Lung microvascular endothelial cell (primary cell): ENCODE measurements at places on chromosomes 7 and 10.

DNA sequence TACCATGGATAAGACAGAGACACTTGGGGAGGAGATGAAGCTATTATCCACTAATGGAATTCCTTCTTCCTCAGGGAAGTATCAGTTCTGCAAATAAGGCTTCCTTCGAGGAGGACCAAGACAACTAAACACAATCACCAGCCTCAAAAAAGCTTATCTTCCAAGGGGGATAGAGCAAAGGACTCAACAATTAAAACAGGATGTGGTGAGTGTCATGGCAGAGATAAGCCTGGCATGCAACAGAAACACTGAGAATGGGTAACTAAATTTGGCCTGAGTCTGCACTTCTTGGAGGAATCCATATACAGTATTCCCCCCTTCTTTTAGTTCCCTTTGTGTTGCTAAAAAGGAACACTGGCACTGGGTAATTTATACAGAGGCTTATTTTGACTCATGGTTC lies 1285.2 kb downstream of the GATA3 start:
- DNase-seq: no peak

DNA sequence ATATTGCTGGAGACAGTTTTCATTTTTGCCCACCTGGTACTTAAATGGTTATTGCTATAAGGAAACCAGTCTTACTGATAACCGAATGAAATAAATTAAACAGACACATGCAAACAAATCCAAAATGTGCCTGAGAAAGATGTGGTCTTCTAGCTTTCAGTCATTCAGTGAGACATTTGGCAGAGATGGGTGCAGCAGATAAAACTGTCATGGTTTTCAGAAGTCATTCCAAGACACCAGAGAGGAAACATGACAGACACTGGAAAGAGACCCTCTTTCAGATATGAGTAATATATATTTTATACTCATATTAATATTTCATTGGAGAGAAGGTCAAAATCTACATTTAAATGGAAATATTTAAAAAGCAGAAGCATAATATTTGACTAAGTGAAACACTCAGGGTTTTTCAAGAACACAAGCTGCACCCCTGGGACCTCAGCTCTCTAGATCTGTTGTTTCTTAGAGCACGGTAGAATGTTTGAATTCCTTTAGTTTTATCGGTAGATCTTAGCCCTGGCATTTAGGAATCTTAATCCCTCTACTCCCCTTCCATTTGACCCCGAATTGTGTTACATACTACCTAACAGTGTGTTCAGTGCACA lies 246.1 kb downstream of the AUTS2 start:
- no peak for DNase-seq

DNA sequence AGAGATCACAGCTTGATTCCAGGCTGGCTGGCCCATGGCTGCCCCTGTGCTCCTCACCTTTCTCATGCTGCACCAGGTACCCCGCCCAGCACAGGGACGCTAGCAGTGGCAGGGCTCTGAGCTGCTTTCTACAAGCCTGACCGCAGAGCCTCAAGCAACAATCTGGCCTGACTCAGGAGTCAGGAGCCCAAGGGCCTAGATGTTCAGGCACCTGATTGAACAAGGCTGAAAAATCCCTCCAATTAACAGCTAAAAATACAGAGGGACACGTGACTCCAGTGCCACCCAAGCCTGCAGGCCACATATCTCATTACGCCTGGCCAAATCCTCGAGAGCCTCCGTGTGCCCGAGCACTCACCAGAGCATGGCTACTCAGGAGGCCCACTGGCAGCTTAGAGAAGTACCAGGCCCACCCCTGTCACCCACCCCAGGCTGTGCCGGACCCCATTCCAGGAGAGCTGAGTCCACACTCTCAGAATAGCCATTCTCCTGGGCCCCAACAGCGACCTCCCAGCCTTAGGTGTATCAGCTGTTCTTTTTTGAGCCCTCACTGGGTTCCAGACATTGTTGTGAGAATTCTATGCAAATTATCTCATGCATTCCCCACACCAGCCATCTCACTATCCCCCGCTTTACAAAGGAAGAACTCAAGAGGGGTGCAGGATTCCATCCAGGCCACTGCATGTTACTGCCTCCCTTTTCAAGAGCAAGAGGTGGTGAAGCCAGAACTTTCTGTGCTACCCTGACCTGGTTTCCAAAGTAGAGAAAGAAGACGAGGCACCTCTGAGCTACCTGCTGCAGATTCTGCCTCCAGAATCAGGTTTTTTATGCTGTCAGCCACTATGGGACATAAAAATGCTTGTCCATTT lies 98.3 kb downstream of the COL13A1 start:
- DNase-seq: no peak

- no peak for DNase-seq
Measured at GRCh38 chr7:55190511-55191160, 171.8 kb downstream of the EGFR start.

DNA sequence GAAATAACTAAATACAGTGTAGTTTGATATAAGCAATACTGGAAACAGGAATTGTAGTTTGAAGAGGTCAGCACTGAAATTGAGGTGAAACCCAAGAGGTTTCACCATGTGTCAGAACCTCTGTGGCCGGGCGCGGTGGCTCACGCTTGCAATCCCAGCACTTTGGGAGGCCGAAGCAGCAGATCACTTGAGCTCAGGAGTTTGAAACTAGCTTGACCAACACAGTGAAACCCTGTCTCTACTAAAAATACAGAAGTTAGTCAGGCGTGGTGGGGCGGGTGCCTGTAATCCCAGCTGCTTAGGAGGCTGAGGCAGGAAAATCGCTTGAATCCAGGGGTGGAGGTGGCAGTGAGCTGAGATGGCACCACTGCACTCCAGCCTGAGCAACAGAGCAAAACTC lies 13.7 kb downstream of the AHCYL2 start:
- no peak for DNase-seq

DNA sequence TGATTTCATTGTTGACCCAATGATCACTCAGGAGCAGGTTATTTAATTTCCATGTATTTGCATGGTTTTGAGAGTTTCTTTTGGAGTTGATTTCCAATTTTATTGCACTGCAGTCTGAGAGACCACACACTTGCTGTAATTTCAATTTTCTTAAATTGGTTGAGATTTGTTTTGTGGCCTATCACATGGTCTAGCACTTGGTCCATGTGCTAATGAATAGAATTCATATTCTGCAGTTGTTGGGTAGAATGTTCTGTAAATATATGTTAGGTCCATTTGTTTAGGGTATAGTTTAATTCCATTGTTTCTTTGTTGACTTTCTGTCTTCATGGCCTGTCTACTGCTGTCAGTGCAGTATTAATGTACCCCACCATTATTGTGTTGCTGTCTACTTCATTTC lies 36.3 kb upstream of the PPP1R9A start:
- no peak for DNase-seq

- DNase-seq: peak; percentile 30
Measured at GRCh38 chr10:27743877-27744801, 1.5 kb downstream of the MKX start.

DNA sequence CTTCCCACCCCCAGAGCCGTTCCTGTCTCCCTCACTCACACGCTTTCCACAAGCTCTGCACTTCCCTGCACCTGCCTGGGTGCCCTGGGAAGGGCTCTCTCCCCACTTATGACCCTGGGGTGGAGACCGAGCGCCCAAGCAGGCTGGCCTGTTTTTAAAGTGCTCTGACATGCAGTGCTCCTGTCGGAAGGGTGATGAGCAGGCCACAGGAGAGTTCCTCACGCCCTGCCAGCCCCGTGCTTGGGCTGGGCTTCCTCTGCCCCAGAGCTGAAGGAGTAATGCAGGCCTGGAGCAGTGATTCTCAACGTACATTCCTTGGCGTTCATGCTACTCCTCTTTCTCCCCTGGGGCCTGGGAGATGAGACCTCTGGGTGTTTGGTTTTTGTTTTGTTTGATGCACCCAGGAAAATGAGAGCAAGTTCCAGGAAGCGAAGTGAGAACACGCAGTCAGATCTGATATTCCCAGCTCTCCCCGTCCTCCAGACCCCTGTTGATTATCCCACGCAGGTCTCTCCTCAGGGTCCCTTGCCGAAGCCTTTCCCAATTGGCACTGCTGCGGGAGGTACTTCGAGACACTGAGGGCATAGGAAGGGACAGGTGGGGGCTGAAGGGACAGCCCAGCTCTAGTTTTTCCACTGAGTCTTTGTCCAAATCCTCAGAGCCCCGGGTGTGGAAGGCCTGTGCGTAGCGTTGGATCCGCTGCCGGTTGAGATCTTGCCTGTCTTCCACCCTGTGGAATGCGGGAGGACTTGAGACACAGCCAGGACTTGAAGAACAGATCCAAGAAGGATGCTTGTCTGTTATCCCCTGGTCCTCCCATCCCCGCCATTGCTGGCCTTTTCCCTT lies 14.1 kb downstream of the TRPV6 start:
- DNase-seq: no peak

GRCh38 chr10:86410542-86411124 lies 44.0 kb upstream of the GRID1 start:
- DNase-seq: no peak

DNA sequence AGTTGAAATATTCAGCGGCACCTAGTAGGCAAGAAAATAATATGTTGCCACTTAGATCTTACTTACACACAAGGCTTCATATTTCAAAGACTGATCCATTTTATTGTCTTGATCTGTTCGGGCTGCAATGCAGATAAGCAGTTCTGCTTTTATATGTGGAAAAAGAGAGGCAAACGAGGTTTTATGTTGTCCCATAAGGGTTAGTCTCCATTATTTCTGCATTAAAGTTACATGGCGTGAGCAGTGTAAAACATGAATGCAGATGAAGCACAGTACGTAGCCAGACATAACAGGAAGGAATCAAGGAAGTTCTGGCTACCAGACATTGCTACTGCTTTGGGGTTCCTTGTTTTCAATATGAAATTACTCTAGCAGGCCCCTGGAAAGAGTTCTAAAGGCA lies 224.8 kb downstream of the BBS9 start:
- DNase-seq: peak; percentile 26

DNA sequence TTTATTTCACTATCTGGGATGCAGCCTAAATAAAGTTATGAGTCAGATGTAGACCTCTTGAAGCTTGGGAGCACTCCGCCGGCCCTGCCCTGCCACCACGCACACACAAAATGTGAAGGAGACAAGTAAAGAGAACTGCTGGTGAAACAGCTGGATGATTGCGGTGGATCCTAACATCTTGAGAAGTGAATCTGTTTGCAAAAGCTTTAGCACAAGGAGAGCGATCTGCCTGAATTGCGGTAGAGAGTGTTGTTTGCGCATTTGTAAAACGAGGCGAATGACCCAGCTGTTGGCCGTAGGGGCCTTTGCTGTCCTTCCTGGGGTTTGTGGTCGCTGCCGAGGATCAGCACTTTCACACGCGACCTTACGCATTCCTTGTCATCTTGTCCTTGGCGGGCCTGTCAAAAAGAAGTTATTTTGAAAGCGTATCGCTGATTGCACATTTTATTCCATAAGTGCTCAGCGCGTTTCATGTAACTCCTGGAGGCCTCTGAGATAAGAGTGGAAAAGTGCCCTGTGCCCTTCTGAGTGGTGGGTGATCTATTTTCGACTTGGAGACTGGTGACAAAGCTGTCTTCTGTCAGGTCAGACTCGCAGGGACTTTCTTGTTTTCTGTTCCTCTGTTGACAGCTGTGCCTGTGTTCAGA lies 40.8 kb downstream of the RBM20 start:
- no peak for DNase-seq

- no peak for DNase-seq
Measured at GRCh38 chr10:60937784-60938654, 6.0 kb downstream of the RHOBTB1 start.

GRCh38 chr10:58477122-58477521 lies 35.5 kb upstream of the BICC1 start:
- DNase-seq: no peak

- DNase-seq: peak; percentile 27
Measured at GRCh38 chr10:101291331-101292193, 62.3 kb upstream of the LBX1 start.

DNA sequence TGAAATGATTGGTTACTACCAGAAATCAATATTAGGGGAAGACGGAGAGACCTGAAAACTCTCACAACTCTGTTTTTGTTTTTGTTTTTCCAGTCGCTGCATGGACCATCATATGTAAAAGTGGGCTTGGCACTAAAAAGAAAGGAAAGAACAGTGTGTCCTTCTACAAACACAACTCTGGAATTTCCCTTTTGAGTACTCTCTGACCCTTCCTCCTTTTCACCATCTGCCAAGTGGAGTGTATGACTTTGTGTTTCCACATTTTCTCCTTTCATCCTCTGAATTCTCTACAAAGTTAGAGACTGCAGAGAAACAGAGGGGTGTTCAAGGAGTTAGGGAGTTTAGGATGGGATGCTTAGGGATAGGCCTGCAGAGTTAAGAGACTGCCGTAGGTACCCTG lies 92.0 kb downstream of the MDFIC start:
- DNase-seq: peak; percentile 54

- no peak for DNase-seq
Measured at GRCh38 chr7:89584896-89585295, 569.4 kb upstream of the STEAP1 start.

- peak; percentile 39 for DNase-seq
Measured at GRCh38 chr7:82805527-82805960, 357.1 kb downstream of the PCLO start.

- DNase-seq: no peak
Measured at GRCh38 chr7:26185131-26185843, 15.3 kb downstream of the HNRNPA2B1 start.

- DNase-seq: no peak
Measured at GRCh38 chr10:107443326-107443725, 278.8 kb upstream of the SORCS1 start.

DNA sequence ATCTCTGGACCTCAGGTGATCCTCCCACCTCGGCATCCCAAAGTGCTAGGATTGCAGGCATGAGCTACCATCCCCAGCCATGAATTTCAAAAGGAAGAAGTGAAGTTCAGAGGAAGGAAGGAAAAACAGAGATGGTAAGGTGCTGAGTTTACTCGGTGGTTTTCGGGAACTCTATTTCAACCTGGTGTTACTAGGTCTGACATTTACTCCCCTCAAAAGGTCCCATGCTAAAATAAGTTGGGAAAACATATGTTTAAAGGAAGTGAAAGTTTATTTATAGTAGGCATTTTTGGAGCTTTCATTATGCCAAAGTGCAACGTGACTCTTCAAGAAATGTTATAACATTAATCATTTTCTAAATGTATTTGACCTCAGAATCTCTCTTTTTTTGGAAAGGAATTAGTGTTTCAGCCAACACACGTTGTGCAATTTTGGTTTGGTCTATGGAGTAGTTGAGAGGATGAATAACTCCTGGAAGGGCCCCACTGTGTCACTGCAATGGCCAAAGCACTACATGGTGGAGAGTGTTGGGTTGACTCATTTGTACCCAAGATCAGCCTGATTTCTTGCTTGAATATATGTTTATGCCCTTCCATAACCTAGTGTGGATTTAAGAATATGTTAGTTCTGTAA lies 114.7 kb upstream of the FAM171A1 start:
- no peak for DNase-seq

DNA sequence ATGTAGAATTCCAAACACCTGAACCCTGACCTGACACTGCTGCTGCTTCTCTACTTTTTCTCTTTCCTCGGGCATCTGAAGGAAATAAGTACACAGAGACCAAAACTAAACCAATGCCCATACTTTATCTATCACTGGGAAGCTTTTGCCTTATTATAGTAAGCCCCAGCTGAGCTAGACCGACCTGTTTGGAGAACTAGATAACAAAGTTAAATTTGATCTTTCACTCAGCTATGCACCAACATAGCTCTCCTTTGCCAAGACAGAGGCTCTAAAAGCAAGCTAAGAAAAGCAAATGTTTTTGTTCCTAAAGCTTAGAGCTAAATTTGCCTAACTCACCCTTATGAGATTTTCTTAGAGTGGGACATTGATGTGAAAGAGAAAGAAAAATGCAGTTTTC lies 39.1 kb downstream of the NHLRC2 start:
- DNase-seq: no peak
